AML-193 (cell line): ENCODE measurements at places on chromosomes 13 and 19.
A peak's percentile ranks its signal among the peaks of the same experiment; 100 is the strongest.

DNA sequence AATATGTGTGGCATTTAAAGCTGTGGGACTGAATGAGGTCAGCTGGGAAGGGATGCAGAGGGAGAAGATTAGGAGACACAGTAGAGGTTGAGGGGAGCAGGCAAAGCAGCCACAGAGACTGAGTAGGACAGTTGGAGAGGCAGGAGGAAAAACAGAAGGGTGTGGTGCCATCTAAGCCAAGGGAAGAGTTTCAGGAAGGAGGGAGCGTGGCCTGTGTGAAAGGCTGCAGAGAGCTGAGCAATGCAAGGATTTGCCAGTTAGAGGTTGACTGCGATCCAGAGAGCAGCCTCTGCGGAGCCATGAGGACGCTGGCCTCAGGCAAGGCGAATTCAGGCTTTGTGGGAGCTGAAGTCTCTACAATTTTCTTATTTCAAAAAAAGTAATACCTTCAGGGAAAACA lies 28.9 kb downstream of the SOX21 start:
- no peak for DNase-seq

DNA sequence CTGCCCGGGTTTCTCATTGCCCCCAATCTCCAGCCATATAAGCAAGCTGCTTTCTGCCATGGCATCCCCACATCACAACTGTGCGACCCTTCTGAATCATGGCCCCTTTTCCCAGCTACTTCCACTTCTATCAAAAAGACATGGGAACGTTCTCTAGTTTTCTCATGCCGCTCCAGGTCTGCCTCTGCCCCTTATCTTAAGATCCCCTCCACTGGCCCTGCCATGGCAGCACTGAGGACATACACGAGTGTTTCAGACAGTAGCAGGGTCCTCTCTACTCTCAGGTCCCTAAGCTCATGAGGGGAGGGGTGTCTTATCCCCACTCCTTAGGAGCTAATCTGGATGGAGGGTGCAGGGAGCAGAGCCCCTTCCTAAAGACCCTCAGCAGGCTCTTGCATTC lies 5.5 kb upstream of the AMER2 start:
- no peak for DNase-seq

DNA sequence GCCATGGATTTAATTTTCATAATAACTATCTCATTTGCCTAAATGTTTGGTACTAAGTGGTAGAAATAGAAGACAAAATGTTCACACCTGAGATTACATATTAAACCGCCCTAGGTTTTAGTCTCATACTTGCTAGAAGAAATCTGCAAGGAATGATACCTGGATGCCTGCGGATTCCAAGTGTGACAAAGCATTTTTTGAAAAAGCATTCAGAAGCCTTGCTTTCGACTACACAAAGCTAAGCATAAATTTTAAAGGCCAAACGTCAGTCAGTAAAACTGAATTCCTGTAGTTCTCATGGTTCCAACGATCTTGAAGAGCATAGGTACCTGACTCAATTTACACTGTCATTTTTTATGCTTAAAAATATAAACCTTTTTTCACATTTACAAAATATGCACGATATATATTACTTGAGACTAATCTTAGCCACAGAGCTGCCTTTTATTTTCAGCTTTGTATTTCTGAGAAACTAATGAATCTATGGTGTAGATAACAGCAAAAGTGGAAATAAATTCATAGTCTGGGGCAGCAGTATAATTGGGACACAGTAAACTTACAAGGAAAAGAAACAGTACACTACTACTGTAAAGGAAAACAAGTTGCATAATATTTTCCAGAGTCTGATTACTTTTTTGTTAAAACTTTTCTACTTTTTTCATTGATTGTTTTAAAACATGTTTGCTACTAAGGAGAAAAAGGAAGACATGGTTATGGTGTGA lies 1.2 kb upstream of the LRRC63 start:
- peak; percentile 35 for DNase-seq

- DNase-seq = peak; percentile 77
Measured at GRCh38 chr13:20828539-20829364, 55.0 kb upstream of the EEF1AKMT1 start.

GRCh38 chr13:98039964-98040363 lies 86.5 kb downstream of the IPO5 start:
- DNase-seq = no peak

DNA sequence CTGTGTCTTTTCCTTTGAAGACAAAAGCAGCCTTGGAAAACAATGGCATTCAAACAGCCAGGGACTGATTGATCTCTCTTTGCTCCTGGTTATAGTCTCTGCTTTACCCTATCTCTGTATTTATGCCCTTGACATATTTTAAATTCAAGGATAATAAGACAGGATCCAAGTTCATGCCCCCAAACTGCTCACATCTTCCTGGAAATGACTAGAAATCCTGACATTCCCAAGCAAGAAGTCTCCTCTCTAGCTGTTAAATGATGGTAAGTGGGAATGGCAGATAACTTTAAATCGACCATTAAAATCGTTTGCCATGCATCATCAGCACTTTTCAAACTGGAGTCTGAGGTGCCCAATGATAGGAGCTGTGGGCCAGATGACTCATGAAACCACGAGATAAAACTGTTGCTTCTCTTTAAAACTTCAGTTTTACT lies 435.6 kb downstream of the FOXO1 start:
- DNase-seq = no peak

- DNase-seq = peak; percentile 28
Measured at GRCh38 chr13:108915095-108915633, 285.8 kb downstream of the MYO16 start.

DNA sequence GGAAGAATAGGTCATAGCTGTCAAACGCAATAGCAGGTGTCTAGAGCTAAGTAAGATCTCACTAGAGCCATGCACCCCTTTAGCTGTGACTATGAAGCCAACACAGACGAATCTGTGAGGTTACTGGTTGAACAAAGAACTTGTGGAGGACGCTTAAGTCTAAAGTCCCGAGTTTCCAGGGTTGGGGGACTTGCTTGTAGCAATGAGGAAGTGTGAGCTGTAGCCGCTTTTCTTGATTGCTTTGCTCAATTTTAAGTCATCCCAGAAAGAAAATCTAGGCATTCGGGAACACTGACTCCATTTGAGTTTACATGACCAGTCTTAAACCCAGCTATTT lies 1.6 kb downstream of the GPC5 start:
- DNase-seq = no peak

- DNase-seq = no peak
Measured at GRCh38 chr13:31903111-31903815, 128.3 kb upstream of the FRY start.

- peak; percentile 61 for DNase-seq
Measured at GRCh38 chr19:7251494-7251893, 42.7 kb downstream of the INSR start.
